Peyer's patch (tissue), 4 donors: ENCODE measurements at places on chromosomes 16 and 17. TPM values are rescaled to one million over a fixed set of nuclear protein-coding genes. Genes with fewer than 3 reads are reported as not detected.

DNA sequence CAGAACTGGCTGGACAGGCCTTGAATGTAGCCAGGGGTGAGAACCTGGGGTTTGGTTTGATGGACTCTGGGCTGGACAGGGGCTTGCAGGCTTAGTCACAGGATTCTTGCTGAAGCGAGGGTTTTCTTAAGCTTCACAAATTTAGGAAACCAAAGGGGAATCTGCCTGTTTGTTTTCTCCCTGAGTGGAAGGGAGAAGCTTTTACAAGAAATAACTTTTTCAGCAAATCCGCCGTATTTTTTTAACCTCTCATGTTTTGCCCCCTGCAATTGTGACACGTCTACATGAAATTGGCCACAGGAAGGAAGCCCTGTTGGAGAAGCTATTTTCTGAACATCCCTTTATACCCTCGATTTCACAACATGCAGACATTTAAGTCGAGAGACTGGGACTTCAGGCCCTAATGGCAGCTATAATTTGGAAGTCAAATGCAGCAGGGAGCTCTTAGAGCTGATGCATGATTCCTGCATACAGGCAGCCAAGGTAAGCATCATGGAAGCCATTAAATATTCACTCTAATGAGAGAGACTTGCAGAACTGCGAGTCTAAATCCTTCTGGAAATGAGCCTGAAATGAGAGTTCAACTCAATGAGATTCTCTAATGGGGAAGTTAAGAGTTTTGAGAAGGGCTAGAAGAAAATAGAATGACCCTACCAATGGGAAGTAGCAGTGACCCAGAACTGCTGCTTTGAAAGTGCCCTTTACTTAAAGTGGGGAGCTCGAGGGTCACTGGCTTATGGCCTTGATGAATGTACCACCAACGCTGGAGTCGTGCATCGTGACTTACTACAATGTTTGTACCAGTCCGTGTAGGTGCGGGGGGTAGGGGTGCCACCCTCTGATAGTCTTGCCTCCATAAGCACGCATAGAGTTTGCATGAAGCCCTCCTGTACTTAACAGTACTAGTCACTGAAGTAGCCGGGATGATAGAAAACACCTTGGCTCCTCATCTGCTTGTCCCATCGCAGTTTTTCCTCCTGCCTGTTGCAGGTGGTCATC is 45.1 kb upstream of the IRF8 start:
- DNase-seq: peak; percentile 11

- no peak for DNase-seq
These were observed 30.2 kb upstream of the PHLPP2 start for GRCh38 chr16:71754652-71755051.

GRCh38 chr17:40122136-40122998 is 596 bp downstream of the MSL1 start:
- DNase-seq: peak; percentile 76

The VAT1L gene
- total RNA-seq: 0.80 TPM

The TMC5 gene
- 26.4 TPM for total RNA-seq

The AANAT gene
- not detected for total RNA-seq

GRCh38 chr16:9761870-9762269 is 420.4 kb downstream of the GRIN2A start:
- DNase-seq: no peak

DNA sequence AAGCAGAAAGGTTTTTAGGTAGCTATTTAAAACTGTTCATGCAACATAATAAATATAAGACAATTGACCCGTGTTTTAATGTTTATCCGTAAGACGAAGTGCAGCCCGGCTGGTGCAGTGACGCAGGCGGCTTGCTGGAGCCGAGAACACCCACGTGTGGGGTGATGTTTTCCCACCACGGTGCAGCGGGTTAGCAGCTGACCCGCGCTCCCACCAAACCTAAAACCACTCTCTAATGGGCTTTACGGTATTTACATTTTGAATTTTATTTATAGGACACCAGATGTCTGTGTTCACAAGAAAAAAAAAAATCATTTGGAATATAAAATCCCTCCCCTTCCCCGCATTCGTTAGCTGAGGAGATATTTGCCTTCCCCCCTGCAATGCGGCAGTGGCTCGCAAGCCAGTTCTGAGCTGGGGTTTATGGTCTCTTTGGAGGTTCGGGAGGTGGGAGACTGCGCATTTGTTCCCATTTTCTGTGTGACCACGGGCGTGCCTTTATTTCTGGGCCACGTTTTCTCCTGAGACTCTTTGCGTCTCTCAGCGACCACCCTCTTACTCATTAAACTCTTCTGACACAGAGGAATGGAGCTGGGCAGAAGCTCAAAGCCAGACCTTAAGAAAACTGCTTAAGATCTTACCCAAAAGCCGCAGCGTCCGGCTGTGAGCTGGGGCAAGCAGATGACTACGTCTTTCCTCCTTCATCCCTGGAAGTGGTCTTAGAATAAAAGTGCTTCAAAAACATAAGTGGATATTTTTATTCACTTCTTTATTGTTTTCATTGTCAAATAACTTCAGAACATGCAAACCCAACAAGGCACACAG is 301.1 kb downstream of the IRF8 start:
- DNase-seq: no peak

- DNase-seq: peak; percentile 33
These were observed 10.8 kb downstream of the TBKBP1 start for GRCh38 chr17:47704736-47705135.

GRCh38 chr17:43891851-43892646 is 15.3 kb downstream of the MPP2 start:
- DNase-seq: no peak

GRCh38 chr17:30369995-30370394 is 8.7 kb upstream of the CPD start:
- DNase-seq: no peak

DNA sequence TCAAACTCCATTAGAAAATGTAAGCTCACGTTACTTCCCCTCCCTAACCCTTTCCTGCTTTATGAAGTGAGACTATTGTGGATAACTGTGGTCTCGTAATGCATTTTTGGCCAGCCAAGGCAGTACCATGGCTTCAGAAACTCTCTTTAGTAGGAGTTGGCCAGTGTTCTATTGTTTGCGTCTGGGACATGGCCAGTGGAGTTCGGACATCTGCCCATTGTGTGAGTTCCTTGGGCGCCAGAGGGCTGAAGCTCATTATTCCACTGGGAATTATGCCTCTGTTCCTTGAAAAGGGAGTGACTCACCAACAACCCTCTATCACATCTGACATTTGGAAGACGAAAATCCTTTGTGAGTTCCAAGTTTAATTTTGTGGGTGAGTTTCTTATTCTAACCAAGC is 319.5 kb upstream of the SOX9 start:
- no peak for DNase-seq

DNA sequence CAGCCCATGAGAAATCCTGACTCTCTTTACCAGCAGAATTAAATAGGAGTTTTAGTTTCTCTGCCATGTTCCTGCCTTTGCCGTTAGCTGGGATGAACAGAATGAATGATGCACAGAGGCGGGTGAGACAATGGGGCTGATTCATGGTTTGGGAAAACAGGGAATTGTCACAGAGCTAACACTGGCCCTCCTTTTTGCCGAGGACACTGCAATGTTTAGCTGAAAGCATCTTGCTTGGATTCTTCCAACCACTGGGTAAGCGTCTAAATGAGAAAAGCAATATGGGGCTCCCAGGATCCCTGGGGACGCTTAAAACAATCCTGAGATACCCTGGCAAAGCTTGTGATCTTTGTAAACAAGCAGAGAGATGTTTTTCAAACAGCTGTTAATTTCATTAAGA is 12.8 kb upstream of the PAFAH1B1 start:
- DNase-seq: no peak

DNA sequence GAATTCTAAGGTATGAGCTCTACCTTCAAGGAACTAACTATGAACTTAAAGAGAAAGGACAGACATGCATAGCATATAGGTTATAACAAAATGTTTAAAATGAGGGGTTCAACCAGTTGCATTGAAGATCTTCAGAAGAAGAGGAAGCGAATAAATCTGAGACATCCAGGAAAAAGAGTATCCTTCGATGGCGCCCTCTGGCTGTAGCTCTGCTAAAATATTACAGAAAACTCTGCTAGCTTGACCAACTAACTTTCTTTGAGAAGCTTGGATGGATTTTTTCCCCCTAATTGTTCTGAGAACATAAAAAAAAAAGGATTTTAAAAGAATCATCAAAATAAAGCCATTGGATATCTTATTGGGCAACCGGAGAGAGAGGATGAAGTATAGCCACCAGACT is 659.9 kb upstream of the SOX9 start:
- no peak for DNase-seq

The CACNG4 gene
- not detected for total RNA-seq

The CD19 gene
- 6.3 TPM for total RNA-seq

DNA sequence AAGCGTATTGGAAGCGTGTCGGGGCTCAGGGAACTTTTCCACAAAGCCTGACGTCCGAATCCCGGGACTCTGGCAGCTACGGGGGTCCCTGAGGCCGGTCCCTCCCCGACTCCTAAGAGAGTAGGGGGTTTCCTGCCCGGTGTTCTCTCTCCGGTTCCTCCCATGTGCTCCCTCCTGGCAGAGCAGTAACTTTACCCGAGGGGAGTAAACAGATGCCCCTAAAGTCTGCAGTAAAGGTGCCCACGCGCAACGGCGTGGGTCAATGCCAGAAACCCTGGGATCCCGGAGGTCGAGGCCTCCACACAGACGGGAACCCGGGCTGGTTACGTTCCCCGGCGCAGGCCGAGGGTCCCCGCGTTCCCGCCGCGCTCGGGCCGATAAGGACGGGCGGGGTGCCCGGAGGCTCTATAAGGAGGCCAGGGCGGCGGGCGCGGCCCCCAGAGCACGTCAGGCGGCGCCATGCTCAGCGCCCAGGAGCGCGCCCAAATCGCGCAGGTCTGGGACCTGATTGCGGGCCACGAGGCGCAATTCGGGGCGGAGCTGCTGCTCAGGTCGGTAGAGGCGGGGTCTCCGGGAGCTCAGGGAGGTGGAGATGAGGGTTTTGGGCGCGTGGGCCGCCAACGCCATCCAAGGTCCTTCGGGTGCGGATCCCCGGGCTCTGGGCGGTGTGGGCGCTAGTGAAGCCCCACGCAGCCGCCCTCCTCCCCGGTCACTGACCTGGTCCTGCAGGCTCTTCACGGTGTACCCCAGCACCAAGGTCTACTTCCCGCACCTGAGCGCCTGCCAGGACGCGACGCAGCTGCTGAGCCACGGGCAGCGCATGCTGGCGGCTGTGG is at the start of gene HBM:
TSS of gene HBM (plus strand) at position 440 of the 836 bp plus-strand sequence. CDS start at position 460, 20 bp downstream.
- DNase-seq: no peak

GRCh38 chr16:50402298-50402895 is 33.6 kb upstream of the BRD7 start:
- no peak for DNase-seq
